ENCODE measurements at places on chromosomes 7 and 10.

DNA sequence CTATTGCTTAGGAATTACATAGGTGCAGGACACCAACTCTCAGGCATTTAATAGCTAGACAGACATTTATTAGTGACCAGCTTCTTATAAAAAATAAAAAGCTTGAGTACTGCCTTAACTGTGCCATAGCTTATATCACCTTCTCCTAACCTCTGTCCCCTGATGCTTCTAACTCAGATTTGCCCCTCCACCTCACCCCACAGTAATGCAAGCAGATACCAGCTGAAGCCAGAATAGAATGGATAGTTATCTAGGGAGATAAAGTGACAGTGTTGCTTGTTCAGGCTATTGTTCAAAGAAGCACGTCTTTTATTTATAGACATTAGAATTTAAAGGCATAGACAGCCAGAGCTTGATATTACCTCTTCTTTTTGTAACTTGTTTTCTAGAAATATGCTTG, 99.6 kb upstream of the GLCCI1 start:
- DNase-seq: no peak

DNA sequence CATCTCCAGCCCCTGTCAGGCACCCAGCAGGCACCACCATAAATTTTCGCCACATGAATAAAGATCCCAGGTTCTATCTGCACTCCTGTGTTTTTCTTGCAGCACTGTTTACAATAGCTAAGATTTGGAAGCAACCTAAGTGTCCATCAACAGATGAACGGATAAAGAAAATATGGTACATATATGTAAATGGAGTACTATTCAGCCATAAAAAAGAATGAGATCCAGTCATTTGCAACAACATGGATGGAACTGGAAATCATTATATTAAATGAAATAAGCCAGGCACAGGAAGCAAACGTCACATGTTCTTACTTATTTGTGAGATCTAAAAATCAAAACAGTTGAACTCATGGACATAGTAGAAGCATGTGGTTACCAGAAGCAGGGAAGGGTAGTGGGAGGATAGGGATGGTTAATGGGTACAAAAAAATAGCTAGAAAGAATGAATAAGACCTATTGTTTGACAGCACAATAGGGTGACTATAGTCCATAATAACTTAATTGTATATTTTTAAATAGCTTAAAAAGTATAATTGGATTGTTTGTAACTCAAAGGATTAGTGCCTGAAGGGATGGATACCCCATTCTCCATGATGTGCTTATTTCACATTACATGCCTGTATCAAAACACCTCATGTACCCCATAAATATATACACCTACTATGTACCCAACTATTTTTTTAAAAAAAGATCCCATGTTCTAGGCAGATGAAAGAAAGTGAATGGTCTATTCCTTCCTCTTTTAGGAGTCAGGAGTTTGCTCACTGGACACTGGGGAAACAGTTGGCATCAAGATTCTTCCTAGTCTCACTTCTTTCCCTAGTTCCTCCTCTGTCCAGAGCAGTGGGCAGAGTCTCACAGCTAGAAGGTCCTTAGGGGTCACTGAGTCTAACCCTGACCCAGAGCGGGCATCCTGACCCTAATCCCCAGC, 1.0 kb upstream of the NPFFR1 start:
- DNase-seq: no peak

- DNase-seq: no peak
Observed at GRCh38 chr10:21092683-21093524, 195.8 kb upstream of the NEBL start.

DNA sequence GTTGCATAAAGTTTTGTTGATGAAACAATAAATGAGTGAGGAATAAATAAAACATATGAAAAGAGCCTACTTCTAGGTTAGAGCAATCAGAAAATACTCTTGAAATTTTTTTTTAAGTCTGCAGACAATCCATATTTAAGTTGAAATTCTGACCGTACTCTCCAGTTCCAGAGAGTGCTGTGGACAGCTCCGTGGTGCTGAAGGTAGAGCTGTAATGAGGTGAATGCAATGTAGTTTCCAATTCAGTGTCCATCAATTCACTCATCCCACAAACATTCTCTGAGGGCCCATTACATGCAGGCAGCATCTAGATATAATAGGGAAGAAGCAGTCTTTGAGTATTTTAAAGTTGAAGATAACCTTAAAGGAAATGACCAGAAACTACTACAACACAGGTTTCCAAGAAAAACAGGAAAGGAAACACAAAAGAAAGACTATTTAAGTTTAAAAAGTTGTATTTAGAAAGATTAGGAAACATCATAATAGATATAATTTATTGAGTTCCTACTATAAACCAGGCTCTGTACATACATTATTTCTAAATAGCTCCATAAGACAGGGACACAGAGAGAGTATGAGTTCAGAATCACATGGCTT, 44.0 kb upstream of the CRTAC1 start:
- no peak for DNase-seq

GRCh38 chr10:50972591-50972990, 87.2 kb upstream of the A1CF start:
- DNase-seq: no peak

DNA sequence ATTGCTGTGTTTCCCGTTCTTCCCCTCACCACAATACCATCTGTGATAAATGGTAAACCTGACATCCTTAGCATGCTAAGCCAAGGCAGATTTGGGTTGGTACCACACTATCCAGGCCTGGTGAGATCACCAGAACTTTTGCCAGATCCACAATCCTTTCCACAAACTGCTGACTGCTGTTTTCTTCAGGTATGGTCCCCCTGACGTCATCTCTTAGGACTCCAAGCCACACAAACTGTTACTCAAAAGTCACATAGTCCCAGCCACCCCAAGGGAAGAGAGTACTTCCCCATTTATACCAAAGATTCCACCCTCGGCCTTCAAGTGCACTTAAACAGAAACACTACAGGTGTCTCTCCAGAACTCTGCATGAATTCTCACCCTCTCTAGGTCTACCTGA, 34.8 kb downstream of the SLC25A13 start:
- no peak for DNase-seq

DNA sequence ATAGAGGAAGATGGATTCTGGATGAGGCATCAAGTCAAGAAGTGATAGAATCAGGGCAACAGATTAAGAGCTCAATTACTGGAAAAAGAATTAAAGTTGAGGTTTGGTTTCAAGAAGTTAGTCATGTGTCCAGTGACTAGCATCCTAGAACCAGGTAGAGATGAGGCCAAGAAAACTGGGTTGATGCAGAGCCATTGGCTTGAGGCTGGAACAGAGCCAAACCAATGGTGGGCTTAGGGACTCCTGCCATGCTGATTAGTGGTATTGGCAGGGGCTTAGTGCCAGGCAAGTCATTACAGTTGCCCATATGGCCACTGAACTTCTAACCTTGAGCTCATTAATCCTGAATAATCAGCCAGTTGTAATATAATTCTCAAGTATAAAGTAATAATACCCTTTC, 18.5 kb downstream of the ZNF277 start:
- DNase-seq: no peak

DNA sequence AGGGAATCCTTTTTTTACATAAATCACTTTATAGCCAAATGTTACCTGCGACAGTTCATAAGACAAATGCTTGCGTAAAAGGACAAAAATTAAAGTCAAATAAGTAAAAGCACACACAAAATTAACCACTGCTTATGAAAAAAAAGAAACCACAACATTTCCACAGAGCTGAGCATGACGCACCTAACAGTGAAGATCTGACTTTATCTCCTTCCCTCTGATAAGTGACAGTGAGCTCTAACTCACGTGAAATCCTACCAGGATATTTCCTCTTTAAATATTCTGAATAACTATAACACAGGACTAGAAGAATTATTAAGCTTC, 225.5 kb downstream of the SFMBT2 start:
- DNase-seq: no peak

DNA sequence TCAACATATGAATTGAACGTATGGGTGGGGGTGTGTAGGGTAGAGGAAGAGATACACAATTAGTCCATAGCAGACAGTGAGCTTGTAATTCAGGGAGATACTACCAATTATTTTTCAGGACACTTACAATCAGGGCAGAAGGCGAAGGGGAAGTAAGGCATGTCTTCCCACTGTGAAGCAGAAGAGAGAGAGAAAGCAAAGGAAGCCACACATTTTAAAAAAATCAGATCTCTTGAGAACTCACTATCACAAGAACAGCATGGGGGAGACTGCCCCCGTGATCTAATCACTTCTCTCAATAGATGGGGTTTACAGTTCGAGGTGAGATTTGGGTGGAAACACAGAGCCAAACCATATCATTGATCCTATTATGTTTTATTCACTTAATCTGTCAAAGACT, 116.4 kb upstream of the RPA3 start:
- DNase-seq: no peak

GRCh38 chr10:81875467-81876252, 666 bp downstream of the NRG3 start:
- no peak for DNase-seq

DNA sequence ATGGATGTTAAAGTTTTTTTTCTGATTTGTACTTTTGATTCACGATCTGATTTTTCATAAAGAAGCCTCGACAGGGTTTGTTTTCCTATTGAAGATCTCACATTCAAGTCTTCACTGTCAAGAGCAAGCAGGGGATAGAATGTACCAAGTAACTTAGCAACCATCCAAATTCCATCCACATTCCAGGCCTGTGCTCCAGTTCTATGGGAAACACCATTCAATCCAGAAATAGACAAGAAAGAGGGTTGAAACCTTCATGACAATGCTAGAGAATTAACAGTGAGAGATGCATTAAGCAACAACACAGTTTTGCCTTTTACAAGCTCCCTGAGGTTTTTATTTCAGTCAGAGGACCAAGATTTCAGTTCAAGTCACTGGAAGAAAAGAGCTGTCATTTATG, 300.2 kb downstream of the NEBL start:
- DNase-seq: no peak

DNA sequence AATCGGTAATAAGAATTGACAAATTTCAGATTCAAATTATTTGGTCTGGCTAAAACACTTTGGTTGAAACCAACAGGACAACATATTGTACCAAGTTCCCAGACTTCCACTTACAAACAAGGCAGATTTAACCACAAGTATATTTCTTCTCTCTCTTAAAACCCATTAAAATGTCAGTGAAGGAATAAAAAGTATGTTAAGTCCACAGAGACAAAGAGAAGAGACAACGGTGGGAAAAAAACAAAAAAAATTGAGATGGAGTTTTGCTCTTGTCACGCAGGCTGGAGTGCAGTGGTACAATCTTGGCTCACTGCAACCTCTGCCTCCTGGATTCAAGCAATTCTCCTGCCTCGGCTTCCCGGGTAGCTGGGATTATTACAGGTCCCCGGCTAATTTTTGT, 16.3 kb downstream of the TM9SF3 start:
- no peak for DNase-seq

- peak; percentile 23 for DNase-seq
Observed at GRCh38 chr10:6583447-6583846, 3.4 kb upstream of the PRKCQ start.

- DNase-seq: no peak
Observed at GRCh38 chr10:73000973-73001372, 46.4 kb upstream of the PLA2G12B start.

- no peak for DNase-seq
Observed at GRCh38 chr7:2237109-2237602, 4.4 kb upstream of the MAD1L1 start.

- DNase-seq: no peak
Observed at GRCh38 chr7:16051561-16052255, 365.2 kb upstream of the MEOX2 start.

DNA sequence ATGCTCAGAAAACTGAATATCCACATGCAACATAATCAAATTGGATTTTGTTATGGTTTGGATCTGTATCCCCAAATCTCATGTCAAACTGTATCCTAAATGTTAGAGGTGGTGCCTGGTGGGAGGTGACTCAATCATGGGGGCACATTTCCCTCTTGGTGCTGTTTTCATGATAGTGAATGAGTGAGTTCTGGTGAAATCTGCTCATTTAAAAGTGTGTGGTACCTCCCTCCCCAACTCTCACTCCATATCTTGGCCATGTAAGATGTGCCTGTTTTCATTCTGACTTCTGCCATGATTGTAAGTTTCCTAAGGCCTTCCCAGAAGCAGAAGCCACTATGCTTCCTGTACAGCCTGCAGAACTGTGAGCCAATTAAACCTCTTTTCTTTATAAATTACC, 239.6 kb upstream of the KLF14 start:
- DNase-seq: no peak

- DNase-seq: no peak
Observed at GRCh38 chr10:20874261-20874660, 22.9 kb downstream of the NEBL start.

GRCh38 chr10:116084161-116084560, 188.8 kb downstream of the GFRA1 start:
- no peak for DNase-seq

DNA sequence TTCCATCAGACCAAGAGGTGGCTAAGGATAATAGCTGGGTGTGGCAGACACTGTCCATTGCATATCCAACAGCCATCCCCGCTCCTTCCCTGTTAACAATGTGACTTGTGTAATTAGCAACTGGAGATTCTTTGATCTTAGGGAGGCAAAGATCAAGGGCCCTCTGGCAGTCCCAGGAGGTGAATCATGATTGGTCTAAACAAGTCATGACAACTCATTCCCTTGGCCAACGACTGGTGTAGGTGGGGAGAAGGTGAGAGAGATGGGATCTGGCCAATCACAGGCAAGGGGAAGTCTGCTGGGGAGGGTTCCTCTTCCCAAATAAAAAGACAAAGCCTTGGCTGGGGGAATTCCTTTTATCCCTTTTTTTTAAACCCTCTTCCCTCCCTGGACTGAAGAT, 46.2 kb upstream of the COMTD1 start:
- DNase-seq: no peak

DNA sequence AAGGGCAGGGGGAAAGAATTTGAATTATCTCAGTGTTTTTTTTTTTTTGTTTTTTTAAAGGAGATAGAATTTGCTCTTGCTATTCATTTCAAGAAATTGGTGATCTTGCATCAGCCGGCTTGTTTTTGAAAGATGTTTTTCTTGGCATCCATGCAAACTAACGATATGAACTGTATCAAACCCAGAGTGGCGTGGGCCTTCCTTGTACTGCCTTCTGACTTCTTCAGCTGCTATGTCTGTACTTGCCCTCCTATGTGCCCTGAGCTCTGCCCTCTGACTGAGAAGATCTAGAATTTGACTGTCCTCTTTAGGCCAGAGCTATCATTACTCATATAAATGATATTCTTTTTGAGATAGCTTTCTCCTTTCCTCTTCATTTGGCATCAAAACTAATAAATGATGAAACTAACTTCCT, 183.1 kb downstream of the EXOC4 start:
- no peak for DNase-seq

- DNase-seq: no peak
Observed at GRCh38 chr10:5195727-5196374, 786 bp upstream of the AKR1C4 start.

DNA sequence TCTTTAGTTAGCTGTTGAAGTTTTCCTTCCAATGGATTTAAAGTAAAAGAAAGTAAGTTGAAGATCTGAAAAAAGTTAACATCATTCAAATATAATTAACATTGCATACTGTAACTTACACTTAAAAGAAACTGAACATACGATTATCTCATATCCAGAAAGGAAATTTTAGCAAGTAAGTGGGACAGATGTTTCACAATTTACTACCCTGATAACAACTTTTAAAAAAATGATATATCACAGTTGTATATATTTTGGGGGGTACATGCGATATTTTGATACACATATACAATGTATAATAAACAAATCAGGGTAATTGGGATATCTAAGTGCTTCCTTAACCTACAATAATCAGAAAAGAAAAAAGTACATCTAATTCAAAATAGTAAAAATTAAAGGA, 44.2 kb downstream of the ASZ1 start:
- no peak for DNase-seq

Measured in activated naive CD4-positive, alpha-beta T cell (primary cell).